ENCODE measurements at places on chromosomes 16 and 17.

DNA sequence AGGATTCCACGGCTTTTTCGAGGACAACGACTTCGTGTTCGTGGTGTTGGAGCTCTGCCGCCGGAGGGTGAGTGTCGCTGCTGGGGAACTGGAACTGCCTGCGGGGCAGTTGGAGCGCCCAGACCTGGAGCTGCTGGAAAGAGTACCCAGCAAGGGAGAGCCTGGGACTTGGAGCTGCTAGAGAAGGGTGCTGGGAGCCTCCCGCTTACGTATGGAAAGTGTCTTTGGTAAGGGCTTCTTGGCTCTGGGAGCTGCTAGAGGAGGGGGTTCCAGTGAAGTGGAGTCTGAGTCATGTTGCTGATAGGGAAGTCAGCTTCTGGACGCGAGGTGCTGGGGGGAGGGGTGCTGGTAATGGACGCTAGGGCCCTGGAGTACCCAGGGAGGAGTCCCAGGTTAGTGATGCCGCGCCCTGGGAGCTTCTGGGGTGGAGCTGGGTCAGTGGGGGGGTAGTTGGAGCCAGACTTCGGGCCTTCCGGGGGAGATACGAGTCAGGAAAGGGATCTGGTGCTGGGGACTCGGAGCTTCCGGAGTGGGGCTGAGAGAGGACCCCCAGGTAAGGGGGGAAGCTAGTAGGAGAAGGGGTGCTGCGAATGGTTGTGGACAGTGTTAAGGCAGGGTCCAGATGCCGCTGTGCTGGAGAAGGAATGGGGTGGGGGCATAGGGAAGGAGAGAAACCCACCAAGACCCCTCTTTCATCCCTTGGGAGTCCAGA, 741 bp downstream of the PLK1 start:
- DNase-seq = no peak

DNA sequence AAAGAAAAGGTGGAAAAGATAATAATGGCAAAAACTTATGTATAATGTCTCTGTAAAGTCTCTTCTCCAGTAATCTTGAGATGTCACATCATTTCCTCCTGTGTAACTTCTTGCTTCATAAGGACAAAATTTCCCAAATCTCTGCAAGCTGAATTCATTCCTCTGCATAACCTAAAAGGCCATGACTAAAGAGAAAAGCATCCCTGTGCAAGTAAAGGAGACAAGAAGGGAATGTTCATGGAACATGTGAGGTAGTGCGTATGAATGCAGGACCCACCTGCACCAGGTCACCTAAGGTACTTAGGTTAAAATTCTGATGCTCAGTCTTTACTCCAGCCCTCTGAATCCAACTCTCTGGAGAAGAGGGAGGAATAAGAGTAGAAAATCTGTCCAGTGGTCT, 46.9 kb upstream of the NLK start:
- no peak for DNase-seq

DNA sequence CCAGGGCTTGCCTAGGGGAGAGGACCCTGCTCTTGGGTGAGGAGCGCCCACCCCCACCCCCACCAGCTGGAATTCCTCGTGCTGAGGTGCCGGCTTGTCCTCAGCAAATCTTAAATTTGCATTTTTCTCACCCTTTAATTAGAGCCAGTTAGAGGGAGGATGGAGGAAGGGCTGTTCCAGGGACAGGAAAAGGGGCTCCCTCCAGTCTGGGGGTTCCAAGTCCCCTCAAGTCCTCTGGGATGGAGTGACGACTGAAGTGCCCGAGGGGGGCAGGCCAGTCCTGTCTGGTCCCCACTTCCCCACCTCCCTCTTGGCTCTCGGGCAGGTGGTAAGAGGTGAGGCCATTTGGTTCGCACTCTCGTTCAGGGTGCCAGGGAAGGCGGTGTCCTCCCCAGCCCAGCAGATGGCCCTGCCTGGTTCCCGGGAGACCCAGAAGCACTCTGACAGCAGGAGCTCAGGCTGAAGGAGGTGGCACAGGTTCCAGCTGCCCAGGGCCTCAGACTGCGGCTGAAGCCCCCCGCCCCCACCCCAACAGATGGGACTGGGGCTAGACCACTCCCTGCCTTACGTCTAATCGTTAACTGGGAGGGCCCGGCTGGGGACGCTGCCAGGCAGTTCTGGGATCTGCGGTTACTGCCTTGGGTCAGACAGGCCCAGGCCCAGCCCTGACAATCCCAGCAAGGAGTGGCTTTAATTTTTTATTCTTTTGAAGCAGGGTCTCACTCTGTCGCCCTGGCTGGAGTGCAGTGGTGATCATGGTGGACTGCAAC, 2.2 kb downstream of the RAB26 start:
- DNase-seq = no peak

DNA sequence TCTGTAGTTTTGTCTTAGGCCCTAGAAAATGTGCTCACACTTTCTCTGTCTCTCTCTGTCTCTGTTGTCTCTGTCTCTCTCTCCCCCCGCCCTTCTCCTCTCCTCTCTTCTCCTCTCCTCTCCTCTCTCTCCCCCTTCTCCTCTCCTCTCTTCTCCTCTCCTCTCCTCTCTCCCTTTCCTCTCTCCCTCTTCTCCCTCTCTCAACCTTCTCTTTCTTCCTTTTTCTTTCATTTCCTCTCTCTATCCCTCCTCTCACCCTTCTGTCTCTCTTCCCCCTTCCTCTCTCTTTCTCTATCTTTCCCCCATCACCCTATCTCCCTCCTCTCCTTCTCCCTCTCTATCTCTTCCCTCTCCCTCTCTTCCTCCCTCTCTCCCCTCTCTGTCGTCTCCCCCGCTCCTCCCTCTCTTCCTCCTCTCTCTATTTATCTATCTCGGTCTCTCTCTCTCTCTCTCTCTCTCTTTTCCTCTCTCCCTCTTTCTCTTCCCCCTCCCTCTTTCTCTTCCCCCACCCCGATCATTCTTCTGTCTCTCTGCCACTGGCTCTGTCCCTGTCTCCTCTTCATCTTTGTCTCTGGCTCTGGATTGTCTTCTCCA, 107.2 kb upstream of the C16orf82 start:
- DNase-seq = no peak

DNA sequence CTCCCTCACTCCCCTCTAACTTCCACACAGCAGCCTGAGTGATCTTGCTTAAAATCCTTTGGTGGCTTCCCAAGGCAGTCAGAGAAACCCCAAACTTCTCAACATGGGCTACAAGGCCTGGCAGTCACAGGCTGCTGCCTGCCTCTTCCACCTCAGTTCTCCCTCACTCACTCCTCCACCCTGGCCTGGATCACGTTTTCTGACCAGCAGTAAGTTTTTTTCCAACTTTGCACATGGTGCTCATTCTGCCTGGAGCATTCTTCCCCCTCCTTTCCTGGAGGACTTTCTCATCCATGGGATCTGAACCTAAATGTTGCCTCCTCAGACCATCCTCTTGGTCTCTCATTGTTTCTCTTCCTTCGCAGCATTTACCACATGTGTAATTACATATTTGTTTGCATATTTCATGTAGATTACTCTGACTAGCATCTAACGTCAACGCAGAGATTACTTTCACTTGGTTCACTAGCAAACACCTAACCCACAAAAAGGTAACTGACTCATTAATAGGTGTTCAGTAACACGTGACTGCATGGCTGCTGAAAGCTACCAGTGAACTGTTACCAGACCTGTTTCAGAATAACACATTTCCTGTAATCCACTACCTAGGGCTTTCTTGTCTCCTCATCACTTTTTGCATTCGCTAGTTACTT, 17.1 kb downstream of the GNA13 start:
- no peak for DNase-seq

DNA sequence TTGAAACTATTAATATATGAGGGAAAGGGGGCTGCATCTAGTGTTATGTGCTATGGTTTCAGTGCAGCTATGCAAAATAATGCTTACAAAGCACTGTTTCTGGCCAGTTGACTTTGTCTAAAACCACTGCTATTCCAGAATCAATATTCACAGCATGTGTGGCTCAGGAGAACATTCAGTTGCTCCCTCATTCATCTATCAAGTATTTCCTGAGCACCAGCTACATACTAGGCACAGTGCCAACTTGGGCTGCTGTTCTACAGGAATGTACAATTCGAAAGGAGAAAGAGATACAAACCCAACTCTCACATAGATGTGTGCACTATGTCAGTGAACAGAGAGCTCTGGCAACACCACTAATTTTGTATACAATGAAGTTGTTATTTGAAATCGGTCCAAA, 183.0 kb downstream of the PHKB start:
- no peak for DNase-seq

- no peak for DNase-seq
Measured at GRCh38 chr17:79657861-79658810, 47.3 kb upstream of the RBFOX3 start.

DNA sequence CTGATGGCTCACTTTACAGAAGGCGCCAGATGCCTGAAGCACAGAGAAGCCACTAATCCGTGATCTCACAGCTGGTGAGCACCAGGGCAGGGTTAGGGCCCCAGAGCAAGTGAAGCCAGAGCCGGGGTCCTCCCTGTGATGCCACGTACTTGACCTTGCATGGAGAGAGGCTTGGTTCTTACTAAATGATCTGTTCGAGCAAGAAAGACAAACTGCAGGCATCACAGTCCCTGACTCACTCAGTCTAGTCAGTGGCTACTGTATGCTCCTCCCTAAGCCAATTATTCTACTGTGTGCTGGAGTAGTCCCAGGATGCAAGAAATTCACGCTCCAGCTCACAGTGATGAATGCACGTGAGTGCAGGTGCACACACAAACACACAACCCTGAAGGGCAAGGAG, 55.4 kb downstream of the SDK2 start:
- no peak for DNase-seq

DNA sequence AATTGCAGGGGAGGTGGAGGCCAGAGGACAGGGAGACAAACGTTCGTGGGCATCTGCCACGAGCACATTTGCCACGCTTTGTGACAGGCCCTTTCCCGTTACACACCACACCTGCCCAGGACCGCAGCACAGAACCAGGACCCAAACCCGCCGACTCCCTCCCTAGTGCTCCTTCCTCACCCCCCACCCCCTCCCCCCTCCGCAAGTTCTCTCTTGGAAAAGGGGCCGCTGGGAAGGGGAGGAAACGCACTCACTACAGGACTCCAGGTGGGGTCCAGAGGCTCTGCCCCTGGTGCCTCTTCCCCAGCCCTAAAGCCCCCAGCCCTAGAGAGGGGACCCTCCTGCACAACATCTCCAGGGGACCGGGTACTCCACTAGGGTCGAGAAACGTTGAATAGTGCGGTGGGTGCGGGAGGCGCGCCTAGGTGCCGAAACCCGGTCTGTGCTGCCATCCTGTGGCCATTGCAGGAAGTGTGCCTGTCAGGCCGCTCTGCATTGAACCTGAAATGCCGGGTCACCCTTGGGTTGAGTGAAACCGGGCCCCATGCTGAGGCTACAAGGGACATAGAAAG, 21.9 kb upstream of the EIF1 start:
- DNase-seq = no peak

- DNase-seq = no peak
Measured at GRCh38 chr16:87243478-87243877, 73.7 kb downstream of the C16orf95 start.

DNA sequence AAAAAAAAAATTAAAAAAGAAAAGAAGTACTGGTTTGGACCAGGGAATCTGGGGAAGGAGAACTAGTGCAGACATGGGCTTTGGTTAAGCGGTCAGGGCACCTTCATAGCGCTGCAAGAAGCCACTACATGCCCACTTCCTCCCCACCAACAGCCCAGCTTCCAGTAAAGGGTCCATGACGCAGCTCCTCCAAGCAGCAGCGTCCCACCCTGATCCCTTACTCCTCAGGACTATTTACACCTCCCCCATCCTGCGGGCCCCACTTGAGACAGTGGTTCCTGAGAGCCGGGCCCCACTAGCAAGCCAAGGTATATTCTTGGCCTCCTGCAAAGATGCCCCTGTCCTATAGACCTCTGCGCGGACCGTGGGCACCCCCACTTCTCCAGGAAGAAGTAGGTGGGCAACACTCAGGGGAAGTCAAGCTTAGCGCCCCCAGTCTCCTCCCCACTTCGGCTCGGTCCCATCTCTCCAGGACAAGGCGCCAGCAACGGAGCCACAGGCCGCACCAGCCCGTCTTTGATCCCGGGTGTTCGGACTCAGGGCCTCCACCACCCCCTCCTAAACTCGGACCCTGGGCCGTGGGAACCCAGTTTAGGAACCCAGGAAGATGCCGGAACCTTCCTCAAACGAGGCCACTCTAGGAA, 913 bp upstream of the PRR14 start:
- no peak for DNase-seq

GRCh38 chr17:41680426-41681040, 8.2 kb upstream of the EIF1 start:
- DNase-seq = no peak

- DNase-seq = no peak
Measured at GRCh38 chr17:12523244-12523643, 142.4 kb upstream of the MYOCD start.

GRCh38 chr16:263182-263774, 12.5 kb downstream of the RGS11 start:
- DNase-seq = no peak

DNA sequence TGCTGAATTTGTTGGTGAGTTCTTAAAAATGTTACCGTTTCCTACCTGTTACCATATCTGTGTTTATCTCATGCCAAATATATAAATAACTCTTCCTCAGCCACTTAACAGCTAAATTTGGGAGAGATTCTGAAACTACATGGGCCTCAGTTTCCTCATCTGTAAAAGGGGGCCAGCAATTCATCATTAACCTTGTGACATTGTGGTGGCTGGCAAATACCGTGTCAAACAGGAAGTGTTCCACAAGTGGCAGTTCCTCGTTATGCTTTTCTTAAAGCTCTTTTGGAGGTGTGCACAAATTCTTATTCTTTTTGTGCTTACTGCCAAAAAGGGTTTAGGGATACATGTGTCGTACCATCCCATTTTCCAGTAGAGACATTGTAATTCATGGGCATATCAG, 220.4 kb upstream of the CACNG5 start:
- DNase-seq = no peak

- DNase-seq = no peak
Measured at GRCh38 chr17:54261465-54261864, 438.7 kb downstream of the KIF2B start.

- no peak for DNase-seq
Measured at GRCh38 chr17:67377488-67378453, 690 bp downstream of the PITPNC1 start.

DNA sequence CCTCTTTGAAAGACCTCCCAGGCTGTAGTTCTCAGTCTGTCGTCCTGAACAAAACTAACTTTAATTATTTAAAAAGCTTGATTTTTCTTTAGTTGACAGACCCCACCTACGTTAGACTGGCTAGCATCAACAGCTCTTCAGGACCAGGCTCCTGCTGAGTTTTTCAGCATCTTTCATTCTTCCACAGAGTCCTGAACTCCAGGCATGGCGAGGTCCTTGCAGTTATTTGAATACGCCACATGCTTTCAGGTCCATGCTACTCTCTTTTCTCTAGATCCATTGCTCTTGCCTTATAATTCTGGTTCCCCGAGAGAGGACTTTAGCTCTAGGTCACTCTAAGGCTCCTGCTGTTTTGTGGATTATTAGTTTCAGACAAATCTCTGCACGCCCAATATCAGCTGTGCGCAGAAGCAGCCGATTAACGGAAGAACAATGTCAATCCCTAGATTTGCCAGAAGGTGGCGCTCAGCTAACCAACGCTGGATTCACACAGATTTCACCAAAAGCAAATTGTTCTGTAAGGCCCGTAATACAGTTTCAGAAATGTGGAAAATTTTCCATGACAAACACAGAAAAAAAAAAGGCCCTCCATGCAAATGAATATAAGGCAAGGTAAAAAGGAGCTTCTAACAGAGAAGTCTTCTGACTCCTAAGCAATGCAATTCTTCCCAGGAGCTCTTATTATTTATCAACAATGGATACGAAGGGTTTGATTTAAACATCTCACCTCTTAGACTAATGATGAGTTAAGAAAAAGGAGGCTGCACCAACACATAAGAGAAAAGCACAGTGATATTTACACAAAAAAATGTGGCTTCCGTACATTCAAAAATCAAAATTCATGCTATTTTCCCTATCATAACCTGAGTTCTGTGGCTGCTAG, 33.5 kb upstream of the BCO1 start:
- DNase-seq = no peak
